ENCODE measurements at places on chromosomes 4 and X. TPM values are rescaled to one million over a fixed set of nuclear protein-coding genes. Genes with fewer than 3 reads are reported as not detected.

DNA sequence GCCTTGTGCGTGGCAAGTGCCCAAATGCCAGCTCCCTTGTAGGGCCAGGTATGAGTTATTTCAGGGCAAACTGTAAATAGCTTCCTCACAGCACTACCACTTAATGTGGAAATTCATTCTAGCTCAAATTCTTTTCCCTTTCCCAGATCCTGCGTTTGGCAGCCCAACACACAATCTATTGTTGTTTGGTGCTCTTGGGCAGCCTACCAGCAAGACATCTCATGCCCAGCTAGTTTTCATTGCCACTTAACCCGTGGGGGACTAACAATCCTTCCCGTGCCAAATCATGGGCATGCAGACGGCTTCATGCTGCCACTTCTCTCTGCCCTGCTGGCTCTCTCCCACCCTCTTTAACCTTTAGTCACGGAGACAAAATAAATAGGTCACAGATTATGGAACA, 454.2 kb downstream of the GRIA2 start:
- no peak for DNase-seq

GRCh38 chr4:48271626-48272025, 2.0 kb upstream of the TEC start:
- no peak for DNase-seq

DNA sequence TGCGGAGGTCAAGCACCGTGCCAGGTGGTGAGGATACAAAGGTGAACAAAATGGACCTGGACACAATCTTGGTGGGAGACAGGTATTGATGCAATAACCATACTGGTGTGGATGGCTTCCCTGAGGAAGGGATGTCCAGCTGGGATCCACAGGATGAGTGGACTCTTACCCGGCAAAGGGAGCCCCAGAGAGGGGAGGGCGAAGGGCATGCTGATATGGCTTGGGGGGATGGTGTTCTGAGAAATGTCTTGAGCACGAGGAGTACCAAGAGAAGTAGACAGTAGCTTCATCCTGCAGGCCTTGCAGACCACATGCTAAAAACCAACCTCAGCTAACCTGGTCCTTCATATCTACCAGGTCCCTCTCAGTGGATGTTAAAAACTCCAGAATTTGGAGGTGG, 220.8 kb downstream of the NWD2 start:
- no peak for DNase-seq

Gene MTNR1A
- not detected for polyA plus RNA-seq

Gene RPGR
- 7.3 TPM for polyA plus RNA-seq
